NCI-H146 (cell line): ENCODE measurements at places on chromosomes 16 and 17.

- peak; percentile 40 for DNase-seq
These were observed 90.6 kb upstream of the CDH5 start for GRCh38 chr16:66275775-66276428.

DNA sequence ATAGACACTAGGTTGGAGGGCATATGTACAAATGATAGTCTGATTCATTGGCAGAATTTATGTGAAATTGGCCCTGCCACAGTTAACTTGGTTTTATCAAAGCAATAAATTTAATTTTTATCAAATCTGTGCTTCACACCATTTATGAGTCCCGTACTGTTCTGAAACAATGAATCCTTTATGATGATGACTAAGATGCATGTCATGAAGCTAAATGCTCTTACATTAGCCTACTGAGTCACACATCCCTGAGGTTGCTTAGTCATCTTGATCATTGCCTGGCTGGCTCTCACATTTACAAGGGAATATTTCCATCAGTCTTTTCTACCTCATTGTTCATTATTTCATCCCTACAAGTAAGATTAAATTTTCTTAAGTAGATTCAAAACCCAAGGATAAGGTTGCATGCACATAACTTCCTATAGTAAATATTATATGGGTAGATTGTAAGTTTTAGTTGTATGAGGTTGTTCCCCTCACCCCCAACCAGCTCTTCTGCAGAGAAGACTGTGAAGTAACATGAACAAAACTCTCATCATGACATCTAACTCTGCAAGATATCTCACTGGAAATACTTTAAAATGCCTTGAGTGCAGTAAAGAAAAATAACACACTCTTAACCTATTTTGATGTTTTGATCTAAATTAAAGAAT is 170.7 kb downstream of the CYB561 start:
- no peak for DNase-seq

GRCh38 chr16:1039762-1040161 is 32.8 kb upstream of the SSTR5 start:
- no peak for DNase-seq

- peak; percentile 19 for DNase-seq
These were observed at the start of gene ADAM11 for GRCh38 chr17:44758414-44759085. Gene ADAM11, plus strand, starts transcription at chr17:44758988. Its CDS starts 212 bp downstream, at chr17:44759200.

GRCh38 chr17:40511667-40512220 is 10.3 kb upstream of the TNS4 start:
- no peak for DNase-seq

- peak; percentile 32 for DNase-seq
These were observed 2.6 kb downstream of the SHBG start for GRCh38 chr17:7632492-7632894.

GRCh38 chr16:85461814-85462713 is 151.1 kb upstream of the GSE1 start:
- peak; percentile 59 for DNase-seq

DNA sequence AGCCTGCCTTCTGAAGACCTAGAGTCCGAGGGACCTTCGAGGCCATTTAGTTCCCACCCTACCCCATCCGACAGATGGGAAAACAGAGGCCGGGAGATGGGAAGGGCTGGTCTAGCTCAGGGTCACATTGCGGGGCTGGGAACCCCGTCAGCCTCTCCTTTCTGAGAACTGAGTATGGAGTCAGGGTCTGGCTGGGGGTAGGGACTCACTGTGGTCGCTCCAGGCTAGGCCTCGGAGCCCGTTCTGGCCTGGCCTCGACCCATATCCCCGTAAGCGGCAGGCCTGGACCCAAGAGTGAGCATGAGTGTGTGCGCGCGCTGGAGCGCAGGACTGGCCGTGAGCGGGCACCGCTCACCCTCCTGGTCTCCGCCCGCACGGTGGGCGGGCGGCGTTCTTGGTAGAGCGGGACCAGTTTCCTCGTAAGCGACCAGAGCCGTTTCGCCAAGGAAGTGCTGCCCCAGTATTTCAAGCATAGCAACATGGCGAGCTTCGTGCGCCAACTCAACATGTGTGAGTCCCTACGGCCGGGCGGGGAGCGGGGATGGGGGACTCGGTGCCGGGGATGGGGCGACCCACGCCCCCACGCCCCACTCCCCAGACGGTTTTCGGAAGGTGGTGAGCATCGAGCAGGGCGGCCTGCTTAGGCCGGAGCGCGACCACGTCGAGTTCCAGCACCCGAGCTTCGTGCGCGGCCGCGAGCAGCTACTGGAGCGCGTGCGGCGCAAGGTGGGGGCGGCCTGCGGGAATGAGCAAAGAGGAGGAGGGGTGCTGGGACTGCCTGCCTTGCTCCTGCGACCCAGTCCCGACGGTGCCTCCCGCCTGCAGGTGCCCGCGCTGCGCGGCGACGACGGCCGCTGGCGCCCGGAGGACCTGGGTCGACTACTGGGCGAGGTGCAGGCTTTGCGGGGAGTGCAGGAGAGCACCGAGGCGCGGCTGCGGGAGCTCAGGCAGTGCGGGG is 855 bp downstream of the HSF4 start:
- no peak for DNase-seq

GRCh38 chr16:89944773-89945172 is 3.8 kb upstream of the DEF8 start:
- DNase-seq = no peak

- DNase-seq = peak; percentile 45
These were observed 387.2 kb downstream of the SEC14L1 start for GRCh38 chr17:77527836-77528505.
